ENCODE measurements at places on chromosomes 6 and 20. TPM values are rescaled to one million over a fixed set of nuclear protein-coding genes. Genes with fewer than 3 reads are reported as not detected.

TREML1 gene
- total RNA-seq = not detected

NKX2-2 gene
- total RNA-seq = not detected

WFDC2 gene
- not detected for total RNA-seq

TGM6 gene
- total RNA-seq = not detected

IL17A gene
- total RNA-seq = not detected

RFX6 gene
- not detected for total RNA-seq

DDO gene
- total RNA-seq = 0.09 TPM

DNA sequence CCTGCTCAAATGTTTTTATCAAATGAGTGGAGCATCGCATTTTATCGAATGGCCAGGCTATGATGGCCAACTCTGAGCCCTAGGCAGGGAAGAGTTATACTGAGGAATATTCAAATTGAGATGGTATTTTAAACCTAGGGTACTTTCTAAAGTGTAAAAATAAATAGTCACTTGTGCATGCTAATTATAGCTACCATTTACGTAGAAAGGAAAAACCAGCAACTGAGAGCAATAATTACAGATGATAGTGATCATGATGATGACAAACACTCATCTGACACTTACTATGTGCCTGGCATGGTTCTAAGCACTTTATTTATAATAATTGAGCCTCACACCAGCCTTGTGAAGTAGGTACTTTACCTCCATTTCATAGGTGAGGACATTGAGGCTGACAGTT lies 455.7 kb downstream of the CD83 start:
- DNase-seq = no peak

DNA sequence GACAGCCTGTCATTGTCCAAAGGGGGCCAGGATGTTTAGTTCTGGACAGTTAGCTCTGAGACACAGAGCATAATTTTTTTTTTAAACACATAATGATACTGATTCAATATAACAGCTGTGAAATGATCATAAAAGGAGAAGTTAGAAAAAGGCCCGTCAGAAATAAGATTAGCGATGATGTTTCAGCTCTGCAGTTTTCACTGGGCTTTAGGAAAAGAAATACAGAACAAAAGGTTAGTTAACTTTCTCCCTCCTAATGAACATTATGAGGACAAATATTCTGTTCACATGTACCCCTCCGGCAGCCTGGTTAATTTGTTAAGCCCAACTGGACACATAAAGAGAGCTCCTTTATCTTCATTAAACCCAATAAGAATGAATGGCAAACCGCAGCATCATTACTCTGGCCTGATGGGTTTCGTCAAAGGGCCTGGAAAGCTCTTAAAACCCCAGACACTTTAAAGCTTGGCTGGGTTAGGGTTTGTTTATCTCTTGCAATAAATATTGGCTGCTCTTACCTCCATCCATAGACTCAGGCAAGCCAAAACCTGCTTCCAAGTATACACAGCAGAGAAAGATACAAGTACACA lies 394.6 kb downstream of the KIF16B start:
- DNase-seq = no peak

GRCh38 chr6:166512567-166512966 lies 73.9 kb downstream of the RAMACL start:
- DNase-seq = no peak

GRCh38 chr6:55917751-55918415 lies 42.5 kb upstream of the BMP5 start:
- DNase-seq = no peak

GRCh38 chr20:36102809-36103596 lies 51.5 kb upstream of the EPB41L1 start:
- no peak for DNase-seq

DNA sequence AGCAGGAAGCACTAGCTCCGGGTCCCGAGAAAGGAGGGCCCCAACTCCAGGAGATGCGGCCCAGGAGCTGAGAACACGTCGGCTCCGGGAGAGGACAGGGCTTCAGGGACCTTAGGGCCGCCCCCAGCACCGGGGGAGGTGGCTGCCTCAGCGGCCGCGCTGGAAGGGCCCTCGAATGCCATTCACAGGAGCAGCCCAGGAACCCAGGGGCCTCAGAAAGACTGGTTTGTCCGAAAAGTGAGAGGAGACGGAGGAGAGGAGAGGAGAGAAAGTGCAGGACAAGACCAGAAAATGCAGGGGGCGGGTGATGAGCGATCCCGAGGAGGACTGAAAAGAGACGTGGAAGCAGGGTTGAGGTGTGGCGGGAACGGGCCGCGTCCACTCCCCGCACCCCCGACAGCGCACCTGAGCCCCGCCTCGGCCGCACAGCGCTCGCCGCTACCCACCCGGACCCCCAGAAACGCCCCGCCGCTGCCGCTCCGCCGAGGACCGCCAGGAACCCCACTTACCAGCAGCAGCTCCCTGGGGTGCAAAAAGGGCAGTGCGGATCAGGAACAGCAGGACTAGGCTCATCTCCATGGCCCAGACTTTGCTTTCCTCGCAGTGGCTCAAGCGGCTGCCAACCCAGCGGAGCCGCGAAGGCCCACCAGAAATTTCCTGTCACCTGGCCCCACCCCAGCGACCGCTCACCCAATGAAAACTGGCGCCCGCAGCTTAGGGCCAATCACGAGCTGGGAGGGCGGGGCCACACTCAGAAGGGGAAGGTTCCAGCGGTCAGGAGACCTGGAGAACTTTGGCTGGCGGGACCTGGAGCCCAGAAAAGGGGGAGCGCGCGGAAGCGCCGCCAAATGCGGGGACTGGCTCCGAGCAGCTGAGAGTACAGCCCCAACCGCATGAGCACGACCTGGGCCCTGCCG lies 25.4 kb downstream of the HLA-F start:
- DNase-seq = peak; percentile 93

DNA sequence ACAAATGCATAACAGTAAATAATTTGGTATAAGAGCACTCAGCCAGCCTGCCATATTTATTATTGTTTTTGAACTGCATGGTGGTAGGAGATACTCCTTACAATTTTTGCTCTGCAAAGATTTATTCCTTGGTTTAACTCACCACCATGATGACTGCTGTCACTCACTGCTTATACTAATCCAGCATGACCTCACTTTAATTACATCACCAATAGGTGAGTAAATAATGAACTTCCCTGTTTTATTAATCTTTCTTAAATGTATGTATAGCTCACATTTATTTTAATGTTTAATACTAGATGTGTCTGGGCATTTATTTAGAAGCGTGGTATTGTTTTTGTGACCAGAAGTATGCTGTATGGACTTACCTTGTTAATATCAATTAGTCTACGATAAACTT lies 12.8 kb upstream of the TP53TG5 start:
- DNase-seq = no peak

- DNase-seq = peak; percentile 37
Observed at GRCh38 chr6:143117108-143117507, 56.4 kb downstream of the AIG1 start.
